ENCODE measurements at places on chromosomes 1 and 21.

- peak; percentile 82 for DNase-seq
Measured at GRCh38 chr1:75079538-75080290, 54.5 kb upstream of the LHX8 start.

GRCh38 chr1:248817065-248817464 is 8.7 kb downstream of the SH3BP5L start:
- DNase-seq: no peak

DNA sequence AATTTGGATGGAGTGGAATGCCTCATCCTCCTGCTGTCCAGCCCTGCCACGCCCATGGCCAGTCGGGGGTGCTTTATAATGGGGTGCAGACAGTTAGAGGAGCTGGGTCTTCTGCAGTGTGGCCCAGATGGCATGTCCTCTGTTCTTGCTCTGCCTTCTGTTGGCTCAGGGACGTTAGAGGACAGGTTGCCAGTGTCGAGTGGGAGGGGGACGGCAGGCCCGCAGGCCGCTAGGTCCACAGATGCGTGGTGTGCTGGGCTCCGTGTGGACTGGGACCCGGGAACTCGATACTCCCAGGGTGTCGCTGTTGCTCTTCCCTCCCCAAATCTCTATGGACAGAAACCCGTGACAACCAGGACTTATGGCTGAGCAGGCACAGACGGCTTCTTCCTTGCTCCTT is 33.3 kb downstream of the SIM2 start:
- DNase-seq: no peak

DNA sequence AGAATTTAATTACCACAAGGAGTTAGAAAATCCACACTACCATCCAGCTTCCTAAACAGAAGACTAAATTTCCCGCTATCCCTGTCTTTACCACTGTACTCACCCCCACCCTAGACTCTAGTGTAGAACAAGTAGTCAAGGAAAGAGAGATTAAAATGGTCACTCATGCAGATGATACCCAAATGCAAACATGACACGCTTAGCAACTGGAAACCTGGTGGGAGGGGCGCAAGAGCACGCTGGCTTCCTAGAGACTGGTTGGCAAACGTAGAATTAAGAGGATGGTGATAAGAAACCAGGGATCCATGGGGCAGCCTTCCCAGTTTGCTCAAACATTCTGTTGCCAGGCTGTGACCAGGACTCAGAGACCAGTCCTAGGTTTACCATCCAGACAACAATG is 9.9 kb upstream of the LDLRAD1 start:
- peak; percentile 65 for DNase-seq

- no peak for DNase-seq
Measured at GRCh38 chr21:41501919-41502318, 6.0 kb downstream of the TMPRSS2 start.

DNA sequence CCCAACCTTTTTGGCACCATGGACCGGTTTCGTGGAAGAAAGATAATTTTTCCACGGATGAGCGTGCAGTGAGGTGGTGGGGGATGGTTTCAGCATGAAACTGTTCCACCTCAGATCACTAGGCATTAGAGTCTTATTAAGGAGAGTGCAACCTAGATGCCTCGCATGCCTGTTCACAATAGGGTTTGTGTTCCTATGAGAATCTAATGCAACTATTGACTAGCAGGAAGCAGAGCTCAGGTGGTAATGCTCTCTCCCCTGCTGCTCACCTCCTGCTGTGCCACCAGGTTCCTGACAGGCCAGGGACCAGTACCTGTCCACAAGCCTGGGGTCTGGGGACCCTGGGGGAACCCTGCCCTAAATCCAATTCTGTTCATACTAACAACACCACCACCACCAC is 377.8 kb downstream of the OLFM3 start:
- DNase-seq: no peak
